Stimulated activated CD4-positive, alpha-beta T cell treated with anti-CD3 and anti-CD28 coated beads, Interleukin-1b, Interleukin-23, amount 100 ng/mL, for 24 hours (primary cell): ENCODE measurements at places on chromosomes 12 and 14.

DNA sequence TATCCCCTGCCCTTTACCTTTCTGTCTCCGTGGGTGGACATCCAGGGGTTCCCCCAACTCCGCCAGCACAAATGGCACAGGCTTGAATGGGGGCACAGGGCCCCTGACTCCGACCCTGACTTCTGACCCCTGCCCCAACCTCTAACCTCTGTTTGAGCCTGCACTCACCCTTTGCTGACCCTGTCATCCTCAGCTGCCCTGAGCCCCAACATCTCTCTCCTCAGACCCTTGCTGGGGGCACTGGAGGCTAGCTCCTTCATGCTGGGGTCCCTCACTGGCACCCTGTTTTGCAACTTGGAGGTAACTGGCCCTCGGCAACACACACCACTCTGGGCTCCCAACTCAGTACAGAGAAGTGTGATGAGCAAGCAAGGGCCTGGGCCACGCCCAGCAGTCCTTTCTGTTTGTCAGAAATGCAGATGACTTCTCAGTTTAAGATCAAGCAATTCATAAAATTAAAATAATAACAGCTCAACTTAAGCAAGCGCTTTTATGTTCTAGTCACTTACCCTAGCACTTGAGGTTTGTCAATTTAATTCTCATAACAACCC lies 2.1 kb downstream of the IFI27 start:
- no peak for DNase-seq

DNA sequence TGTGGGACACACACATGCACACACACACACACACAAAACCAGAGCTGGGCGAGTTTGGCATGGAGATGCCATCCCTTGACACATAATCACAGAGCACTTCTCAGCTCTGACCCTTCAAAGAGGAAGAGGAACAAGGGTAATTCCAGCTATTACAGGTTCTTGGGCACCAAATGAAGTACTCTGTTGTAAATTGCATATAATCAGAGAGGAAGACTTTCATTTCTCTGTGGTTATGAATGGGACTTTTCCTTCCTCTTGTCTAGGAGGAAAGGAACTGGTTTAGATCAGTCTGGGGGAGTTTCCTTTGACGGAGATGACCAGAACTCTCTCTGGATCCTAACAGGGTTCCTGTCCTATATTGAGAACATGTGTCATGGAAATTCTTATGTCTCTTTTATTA lies 26.4 kb upstream of the FGF6 start:
- no peak for DNase-seq

- no peak for DNase-seq
These were observed 63.8 kb downstream of the SUSD6 start for GRCh38 chr14:69675245-69675583.

GRCh38 chr12:106049105-106049504 lies 89.6 kb downstream of the NUAK1 start:
- DNase-seq: no peak

GRCh38 chr12:82593901-82594396 lies 92.8 kb upstream of the TMTC2 start:
- no peak for DNase-seq

DNA sequence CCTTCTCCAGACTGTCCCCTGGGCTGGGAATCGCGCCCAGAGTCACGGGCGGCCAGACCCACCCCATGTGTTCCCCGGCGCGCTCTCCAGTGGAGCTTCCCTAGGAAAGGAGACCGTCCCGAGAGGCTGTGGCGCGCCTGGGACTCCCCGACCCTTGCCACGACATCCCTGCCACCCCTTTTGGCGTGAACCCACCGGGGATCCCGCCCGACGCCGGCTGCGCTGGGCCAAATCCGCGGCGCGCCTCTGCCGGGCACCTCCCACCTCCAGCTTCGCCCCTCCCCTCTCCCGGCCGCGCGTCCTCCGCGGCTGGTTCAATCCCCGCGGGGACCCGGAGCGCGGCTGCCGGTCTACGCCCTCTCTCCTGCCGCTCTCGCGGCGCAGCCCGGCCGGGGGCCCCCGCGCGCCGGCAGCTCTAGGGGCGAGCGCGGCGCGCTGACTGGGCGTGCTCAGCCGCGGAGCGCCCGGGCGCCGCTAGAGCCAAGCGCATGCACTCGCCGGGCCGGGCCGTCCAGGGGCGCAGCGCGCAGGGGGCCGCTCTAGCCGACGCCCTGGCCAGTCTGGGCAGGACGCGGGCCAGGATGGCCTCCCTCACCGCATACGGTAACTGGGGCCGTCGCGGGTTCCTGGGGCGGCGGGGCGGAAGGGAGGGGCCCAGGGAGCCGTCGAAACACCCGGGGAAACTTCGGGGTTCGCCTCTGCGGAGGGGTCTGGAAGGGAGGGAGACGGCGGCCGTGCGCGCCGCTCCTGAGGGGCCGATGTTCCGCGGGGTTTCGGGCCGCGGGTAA lies 77.4 kb upstream of the ANO4 start:
- DNase-seq: no peak

- DNase-seq: peak; percentile 35
These were observed 54.4 kb downstream of the E2F7 start for GRCh38 chr12:77010691-77011548.

DNA sequence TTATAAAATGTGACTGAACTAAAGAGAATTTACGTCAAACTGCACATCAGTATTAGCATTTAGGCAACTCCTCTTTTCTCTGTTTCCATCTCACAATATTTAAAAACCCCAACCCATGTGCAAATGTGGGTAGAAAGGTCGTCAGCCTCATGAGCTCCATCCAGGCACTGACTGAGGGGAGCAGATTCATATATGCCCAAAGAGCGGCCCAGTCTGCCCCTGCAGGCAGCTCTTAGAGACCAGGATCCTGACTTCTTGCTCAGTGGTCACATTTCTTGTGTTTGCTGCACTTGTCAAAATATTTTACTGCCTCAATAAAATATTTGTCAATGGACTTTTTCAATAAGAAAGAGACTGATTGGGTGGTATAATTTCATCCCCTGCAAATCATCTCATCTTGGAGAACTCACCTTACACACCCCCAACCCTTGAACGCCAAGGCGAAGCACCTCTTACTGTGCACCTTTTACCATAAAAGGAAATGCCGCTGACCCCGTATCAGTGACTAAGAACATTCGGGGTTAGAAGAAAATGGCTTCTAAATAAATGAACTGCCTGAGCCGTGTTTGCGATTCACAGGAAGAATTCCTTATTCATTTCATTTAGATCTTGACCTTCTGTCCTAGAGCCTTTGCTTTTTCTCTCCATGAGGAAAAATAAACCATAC lies 418.8 kb downstream of the BCL11B start:
- DNase-seq: no peak

- DNase-seq: no peak
These were observed 236.5 kb downstream of the DPF3 start for GRCh38 chr14:72657214-72657921.

DNA sequence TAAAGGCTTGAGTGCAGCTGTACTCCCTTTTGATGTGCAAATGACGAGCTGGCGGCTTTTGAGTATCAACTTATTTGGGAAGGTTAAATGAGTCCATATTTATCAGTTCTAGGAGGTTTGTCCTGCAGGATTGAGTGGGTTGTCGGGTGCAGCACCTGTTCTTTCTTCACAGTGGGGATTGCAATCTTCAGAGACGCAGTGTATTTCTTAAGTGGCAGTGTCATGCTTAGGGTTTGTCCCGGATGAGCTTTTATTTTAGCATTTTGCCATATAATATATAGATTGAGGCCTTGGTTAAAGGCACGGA lies 1.2 kb downstream of the FUT8 start:
- DNase-seq: no peak

DNA sequence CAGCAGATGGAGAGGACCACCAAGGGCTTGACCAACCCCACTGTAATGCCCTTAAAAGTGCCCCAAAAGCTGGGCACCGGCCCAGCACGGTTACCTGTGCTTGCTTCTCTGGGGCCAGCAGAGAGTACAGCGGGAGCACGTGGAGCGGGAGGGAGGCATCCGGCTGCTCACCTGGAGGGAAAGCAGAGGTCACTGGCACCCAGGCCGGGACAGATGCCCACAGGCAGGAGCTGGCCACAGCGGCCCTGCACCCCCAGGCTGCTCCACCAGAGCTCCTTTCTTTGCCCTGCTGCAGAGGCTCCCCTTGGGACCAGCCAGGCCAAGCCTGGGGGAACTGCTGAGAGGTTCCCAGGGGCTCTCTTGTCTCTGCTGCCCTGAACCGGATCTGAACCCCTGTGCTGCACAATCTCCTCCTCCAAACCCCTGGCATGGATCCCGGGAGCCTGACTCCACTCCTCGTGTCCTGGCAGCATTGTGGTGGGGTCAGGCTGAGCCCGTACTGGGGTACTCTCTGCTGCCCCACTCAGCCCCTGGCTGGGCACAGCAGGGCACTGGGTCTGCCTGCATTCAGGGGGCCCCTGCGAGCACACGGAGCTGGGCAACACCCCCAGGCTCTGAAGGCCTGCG lies 24.0 kb downstream of the DHX37 start:
- DNase-seq: no peak

- no peak for DNase-seq
These were observed 27.5 kb upstream of the MDM1 start for GRCh38 chr12:68359674-68360073.

- no peak for DNase-seq
These were observed 370.3 kb downstream of the SLC6A15 start for GRCh38 chr12:84542289-84542688.
